DMS79 treated with DMSO at 0.1 percent for 48 hours (cell line): ENCODE measurements at places on chromosomes 6 and 20.

GRCh38 chr20:5540091-5540490, 210.1 kb upstream of the SHLD1 start:
- no peak for DNase-seq

GRCh38 chr6:35044145-35044745, 96.9 kb downstream of the TCP11 start:
- peak; percentile 59 for DNase-seq

DNA sequence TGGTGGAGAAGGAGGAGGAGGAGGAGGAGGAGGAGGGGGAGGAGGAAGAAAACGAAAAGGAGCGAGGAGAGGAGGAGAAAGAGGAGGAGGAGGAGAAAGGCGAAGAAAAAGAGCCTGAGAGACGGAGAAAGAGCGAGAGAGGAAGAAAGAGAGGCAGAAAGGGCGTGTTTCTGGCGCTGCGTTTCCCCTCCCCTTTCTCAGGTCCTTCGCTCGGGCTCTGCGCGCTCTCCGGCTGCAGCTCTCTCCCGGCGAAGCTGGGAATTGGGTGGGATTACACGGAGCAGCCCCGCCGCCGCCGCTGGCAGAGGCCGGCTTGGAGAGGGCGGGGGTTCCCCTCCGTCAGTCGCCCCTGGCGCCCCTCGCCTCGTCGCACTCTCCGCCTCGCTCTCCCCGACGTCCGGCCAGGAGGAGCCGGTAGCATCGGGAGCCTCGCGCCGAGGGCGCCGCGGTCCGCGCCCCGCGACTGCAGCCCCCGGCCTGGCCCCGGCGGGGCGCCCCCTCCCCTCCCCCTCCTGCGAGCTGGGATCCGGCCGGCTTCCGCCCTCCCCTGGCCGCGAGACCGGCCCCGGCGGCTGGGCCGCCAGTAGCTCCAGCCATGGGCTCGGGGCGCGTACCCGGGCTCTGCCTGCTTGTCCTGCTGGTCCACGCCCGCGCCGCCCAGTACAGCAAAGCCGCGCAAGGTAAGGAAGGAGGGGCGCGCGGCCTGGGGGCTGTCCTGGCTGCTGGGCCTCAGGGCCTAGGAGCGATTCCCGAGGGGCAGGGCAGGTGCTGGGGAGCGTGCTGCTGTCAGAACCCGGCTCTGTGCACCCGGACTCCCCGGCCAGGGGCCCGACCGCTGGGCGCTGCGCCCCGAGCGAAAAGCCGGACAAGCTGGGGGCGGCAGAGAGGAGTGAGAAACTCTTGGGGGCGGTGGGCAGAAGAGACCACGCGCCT, at the start of gene SCUBE3:
Gene SCUBE3, plus strand, starts transcription at position 133 of the 933 bp plus-strand sequence. Its CDS starts 463 bp downstream, at position 596.
- peak; percentile 60 for DNase-seq

DNA sequence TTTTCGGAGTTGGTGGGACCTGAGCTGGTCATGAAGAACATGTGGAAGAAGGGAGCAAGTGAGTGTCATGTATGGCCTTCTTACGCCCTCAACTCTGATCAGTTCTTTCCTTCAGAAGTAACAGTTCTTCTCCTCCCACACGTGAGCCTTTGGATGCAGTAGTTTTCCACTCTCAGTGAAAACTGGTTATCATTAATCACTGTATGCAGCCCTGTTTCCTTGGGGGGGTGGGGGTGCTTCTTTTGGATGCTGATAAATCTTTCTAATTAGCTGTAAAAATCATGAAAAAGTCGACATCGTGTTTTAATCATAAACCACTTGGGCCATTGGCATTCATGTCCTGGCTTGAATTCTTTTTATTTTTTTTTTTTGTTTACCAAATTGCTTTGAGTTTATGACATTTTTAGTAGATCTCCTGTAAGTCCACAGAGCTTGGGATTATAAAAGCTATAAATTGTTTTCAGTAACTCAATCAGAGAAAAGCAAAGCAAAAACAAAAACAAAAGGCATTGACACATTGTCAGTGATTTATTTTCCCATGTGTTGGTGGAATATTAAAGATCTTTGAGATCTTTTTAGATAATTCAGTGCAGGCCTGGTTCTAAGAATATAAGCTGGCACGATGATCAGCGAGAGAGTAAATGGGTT, 84.8 kb downstream of the TRMT11 start:
- DNase-seq, result no peak

- no peak for DNase-seq
Measured at GRCh38 chr6:77231438-77232305, 231.6 kb downstream of the HTR1B start.

- no peak for DNase-seq
Measured at GRCh38 chr6:27672113-27672799, 199.4 kb upstream of the ZNF184 start.

- no peak for DNase-seq
Measured at GRCh38 chr6:4895971-4896370, 107.9 kb downstream of the RPP40 start.

DNA sequence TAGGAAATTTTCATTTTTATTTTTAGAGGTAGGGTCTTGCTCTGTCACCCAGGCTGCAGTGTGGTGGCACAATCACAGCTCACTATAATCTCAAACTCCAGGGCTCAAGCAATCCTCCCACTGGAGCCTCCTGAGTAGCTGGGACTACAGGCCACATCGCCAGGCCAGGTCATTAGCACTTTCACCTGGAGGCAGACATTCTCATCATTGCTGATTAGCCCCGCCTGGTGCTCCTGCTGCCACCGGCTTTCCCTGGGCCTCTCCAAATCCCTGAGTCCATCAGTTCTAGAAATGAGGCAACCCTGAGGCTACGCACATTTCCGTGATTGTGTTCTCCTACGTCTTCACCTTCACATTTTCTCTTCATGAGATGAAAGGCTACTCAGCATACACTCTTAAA, 607.7 kb upstream of the NRSN1 start:
- no peak for DNase-seq

GRCh38 chr6:139392794-139393193, 18.3 kb upstream of the CITED2 start:
- DNase-seq, result no peak

DNA sequence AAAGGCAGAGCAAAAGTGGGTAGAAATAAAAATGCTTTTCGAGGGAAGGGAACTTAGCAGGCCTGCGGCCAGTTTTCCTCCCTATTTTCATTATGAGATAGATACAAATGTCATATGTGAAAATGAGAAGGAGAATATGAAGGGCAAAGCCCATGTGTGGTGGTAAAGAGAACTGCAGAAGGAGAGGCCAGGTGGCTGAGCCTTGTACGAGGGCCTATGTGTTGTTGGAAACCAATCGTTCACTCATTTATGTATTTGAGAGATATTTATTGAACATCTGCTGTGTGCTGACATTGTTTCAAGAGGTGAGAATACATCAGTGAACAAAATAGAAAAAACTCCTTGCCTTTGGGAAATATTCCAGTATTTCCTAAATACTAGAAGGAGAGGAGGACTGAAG, 147.7 kb downstream of the SH3BGRL2 start:
- DNase-seq, result no peak

- no peak for DNase-seq
Measured at GRCh38 chr6:155162682-155163081, 101.1 kb upstream of the CLDN20 start.

GRCh38 chr6:90297867-90298381, 1.3 kb upstream of the BACH2 start:
- no peak for DNase-seq

DNA sequence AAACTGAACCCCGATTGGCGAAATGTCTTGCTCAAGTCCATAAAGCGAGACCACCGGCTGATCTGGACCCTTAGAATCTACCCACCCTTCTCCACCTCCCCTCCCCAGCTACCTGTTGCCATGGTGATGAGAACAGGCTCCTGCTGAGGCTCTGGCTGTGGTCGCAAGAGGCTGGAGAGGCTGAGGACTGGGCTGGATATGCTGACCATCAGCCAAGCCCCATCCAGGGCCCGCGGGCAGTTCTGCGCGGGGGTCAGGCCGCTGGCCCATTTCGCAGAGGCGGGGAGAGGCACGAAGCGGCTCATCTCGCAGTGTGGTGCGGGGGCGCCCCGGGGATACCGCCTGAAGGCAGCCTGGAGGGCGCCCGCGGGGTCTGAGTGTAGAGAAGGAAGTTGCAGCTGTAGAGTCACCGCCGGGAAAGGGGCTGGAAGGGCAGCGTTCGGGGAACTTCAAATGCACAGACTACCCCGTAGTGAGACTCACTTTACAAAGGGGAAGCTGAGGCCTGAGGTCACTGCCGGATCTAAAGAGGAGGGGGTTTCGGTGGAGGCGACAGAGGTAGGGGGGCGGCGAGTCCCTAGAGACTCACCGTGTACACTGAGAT, 671 bp downstream of the TAPBP start:
- DNase-seq, result peak; percentile 73

DNA sequence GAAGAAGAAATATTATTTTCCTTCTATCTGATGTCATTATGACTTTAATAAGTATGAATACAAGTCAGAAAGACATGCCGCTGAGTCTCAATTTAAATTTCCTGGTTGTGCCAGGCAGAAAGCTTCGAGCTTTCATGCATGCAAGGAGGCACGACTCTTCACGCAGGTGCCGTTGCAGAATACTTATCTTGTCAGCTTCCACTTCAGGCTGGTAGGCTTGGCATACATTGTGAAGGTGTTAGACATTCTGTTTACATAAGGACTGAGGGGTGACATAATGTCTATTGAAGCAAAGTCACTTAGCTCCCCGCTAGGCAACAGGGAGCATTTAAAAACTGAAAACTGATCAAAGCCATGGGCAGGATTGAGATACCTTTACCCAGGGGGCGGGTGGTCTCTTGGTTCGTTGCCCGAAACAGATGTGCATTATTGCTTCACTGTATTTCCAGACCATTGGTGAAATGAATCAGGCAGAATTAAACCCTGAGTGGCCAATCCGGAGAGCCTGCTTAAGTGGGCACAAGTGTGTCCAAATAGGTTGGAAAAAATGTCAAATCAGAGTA, 16.4 kb downstream of the BMP6 start:
- no peak for DNase-seq

DNA sequence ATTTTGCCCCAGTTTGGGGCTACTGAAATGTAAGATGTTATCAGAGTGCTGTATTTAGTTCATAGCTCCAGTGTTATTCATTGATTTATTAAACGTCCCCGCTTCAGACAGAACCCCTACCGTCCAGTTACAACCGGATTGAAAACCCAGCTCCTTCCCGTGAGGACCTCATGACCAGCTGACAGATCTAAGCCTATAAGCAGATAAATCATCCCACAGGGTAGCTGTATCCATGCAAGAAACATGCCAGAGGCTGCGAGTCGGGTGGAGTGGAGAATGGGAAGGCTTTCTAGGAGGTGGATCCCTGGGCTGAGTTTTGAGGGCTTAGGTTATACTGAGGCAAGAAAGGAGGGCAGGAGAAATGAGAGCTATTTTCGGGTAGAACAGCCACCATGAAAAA, 260.0 kb downstream of the ARID1B start:
- no peak for DNase-seq

- no peak for DNase-seq
Measured at GRCh38 chr6:157143171-157143889, 180.0 kb downstream of the TMEM242 start.

DNA sequence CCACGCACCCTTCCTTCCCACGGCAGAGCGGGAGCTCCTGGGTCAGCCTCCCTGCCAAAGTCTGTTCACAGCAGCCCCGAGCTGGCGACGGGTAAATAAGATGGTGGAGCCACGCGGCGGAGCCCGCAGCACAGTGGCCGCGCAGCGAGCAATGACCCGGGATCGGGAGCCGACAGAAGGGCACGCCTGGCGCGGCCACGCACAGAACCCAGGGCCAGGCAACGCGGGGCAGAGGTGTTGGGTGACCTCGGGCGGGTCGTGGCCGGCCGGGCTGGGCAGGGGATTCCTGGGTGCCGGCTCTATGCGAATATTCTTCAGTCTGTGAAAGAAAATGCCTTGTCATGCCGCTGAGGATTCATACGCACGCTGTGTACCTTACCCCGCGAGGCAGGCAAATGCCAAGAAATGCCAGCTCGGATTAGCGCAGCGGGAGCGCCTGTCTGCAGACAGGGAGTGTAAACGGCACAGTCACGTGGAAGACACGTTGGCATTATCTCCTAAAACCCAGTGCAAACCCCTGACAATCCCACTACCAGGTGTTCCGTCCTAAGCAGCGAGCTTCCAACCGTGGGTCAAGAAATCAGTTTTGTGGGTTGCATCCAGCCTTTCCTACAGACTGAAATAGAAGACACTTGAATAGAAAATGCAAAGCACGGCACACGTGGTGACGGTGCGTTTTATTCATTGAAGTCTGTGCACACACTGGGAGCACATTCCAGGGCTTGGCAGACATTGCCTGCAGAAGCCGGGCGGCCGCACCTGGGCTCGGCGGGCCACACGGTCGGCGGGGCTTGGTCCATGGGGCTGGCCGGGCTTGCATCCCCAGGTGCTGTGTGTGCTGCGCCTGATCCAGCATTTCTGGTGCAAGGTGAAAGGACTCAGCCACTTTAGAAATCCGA, 18.3 kb downstream of the CHRNA4 start:
- DNase-seq, result no peak

- no peak for DNase-seq
Measured at GRCh38 chr6:21037453-21037852, 503.2 kb downstream of the CDKAL1 start.
